Occipital lobe (tissue), 3 donors: ENCODE measurements at places on chromosomes 16 and 17. TPM values are rescaled to one million over a fixed set of nuclear protein-coding genes. Genes with fewer than 3 reads are reported as not detected.

PLEKHG4 gene
- total RNA-seq = 2.3 TPM

PPP1R27 gene
- total RNA-seq = not detected

EME1 gene
- total RNA-seq = 1.4 TPM

GCGR gene
- not detected for total RNA-seq

GLOD4 gene
- 60.2 TPM for total RNA-seq

IL17C gene
- not detected for total RNA-seq

AFMID gene
- total RNA-seq = 35.4 TPM

CTRL gene
- 1.4 TPM for total RNA-seq

HSD17B2 gene
- total RNA-seq = 0.47 TPM

ST6GALNAC1 gene
- total RNA-seq = 1.7 TPM

TMEM92 gene
- not detected for total RNA-seq

COG1 gene
- total RNA-seq = 19.3 TPM

CD300H gene
- not detected for total RNA-seq

ABCC11 gene
- 0.16 TPM for total RNA-seq

ABCA9 gene
- 6.6 TPM for total RNA-seq

KRT33A gene
- not detected for total RNA-seq
